Activated T-cell treated with anti-CD3 and anti-CD28 coated beads, Interleukin-2, amount 50 U/mL, for 24 hours (primary cell): ENCODE measurements at places on chromosomes 2 and 18.

DNA sequence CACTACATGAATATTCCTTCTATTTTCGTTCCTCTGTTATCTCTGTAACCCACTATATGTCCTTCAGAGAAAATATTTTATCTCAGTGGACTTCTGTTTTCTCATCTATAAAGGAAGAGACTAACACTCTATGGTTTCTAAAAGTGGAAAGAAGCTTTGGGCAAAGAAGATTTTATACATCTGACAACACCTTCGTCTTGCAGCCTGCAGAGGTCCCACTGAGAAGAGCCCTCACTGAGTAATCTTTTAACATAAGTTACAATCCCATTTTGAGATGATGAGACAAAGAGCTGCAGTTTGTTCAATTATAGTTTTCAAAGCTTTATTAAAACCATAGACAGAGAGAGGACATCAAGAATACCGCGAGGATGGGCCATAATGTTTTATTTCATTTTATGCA lies 28.7 kb downstream of the XIRP2 start:
- H3K4me3 ChIP-seq: no peak overlapping the region
- H3K4me1 ChIP-seq: no peaks in the 10 kb centered on the region
- H3K27me3 ChIP-seq: no peaks in the 10 kb centered on the region
- no peak overlapping the region for H3K27ac ChIP-seq
- H3K36me3 ChIP-seq: no peaks in the 10 kb centered on the region

DNA sequence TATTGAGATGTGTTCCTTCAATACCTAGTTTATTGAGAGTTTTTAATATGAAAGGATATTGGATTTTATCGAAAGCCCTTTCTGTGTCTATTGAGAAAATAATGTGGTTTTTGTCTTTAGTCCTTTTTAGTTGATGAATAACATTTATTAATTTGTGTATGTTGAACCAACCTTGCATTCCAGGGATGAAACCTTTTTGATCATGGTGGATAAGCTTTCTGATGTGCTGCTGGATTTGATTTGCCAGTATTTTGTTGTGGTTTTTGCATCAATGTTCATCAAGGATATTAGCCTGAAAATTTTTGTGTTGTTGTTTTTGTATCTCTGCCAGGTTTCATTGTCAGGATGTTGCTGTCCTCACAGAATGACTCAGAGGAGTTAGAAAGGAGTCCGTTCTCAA lies 1710.4 kb downstream of the SUCLG1 start:
- H3K27ac ChIP-seq: no peak overlapping the region
- H3K27me3 ChIP-seq: no peaks in the 10 kb centered on the region
- H3K36me3 ChIP-seq: no peaks in the 10 kb centered on the region
- H3K4me3 ChIP-seq: no peak overlapping the region
- DNase-seq: no peak

- H3K27me3 ChIP-seq: peaks cover 10% of the 10 kb centered on the region
- no peak for DNase-seq
- no peak overlapping the region for H3K4me3 ChIP-seq
- H3K27ac ChIP-seq: no peak overlapping the region
Measured at GRCh38 chr2:64854773-64855237, 134.4 kb upstream of the SLC1A4 start.

DNA sequence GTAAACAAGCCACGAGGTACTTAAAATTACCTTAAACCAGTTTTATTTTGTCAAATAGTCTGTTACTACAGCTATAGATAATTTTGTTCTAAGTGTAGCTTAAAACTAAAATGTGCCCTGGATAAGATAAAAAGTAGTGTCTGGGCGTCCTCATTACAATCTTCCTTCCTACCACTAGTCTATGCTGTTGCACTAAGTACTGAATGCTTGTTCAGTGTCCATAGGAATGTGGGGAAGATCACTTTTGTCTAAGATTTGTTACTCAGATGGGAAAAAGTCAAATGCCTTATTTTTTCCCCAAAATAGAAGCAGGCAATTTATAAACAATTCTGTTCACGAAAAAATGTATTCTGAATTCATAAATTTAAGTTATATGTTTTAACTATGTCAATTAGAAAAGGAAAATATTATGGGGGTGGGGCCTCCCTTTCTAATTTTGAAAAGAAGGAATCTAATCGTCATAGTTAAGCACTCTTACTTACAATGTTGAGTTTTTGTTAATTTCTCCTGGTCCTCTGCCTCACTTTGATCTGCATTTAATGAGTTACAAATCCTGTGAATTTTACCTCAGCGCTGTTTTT lies 140.4 kb upstream of the VRK2 start:
- no peak overlapping the region for H3K27ac ChIP-seq
- no peaks in the 10 kb centered on the region for H3K27me3 ChIP-seq
- no peaks in the 10 kb centered on the region for H3K36me3 ChIP-seq
- no peak for DNase-seq

- H3K27ac ChIP-seq: no peak overlapping the region
- no peaks in the 10 kb centered on the region for H3K36me3 ChIP-seq
- H3K4me1 ChIP-seq: peaks cover 4% of the 10 kb centered on the region
Measured at GRCh38 chr2:112474844-112475486, 7.0 kb upstream of the TTL start.

GRCh38 chr18:39701839-39702238 lies 2136.2 kb upstream of the CELF4 start:
- no peaks in the 10 kb centered on the region for H3K27me3 ChIP-seq
- no peak for DNase-seq
- no peaks in the 10 kb centered on the region for H3K36me3 ChIP-seq
- H3K4me3 ChIP-seq: no peak overlapping the region

DNA sequence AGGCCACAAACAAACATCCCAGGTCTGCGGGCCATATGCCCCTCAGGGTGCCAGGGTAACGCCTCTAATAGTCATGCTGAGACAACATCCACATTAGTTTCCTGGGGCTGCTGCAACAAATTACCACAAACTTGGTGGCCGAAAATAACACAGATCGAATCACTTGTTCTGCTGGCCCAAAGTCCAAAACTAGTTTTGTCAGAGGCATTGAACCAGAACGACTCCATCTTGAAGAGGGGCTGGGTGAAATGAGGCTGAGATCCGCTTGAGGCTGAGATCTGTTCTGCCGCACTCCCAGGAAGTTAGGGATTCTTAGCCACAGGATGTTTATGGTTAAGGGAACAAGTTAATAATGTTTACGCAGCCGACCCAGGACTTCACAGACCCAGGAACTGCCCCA lies 66.7 kb downstream of the COPS8 start:
- H3K4me3 ChIP-seq: no peak overlapping the region
- peaks cover 57% of the 10 kb centered on the region for H3K4me1 ChIP-seq
- H3K36me3 ChIP-seq: peaks cover 3% of the 10 kb centered on the region
- peaks cover 10% of the 10 kb centered on the region for H3K27me3 ChIP-seq
- H3K27ac ChIP-seq: no peak overlapping the region

GRCh38 chr2:43343573-43344304 lies 117.3 kb upstream of the ZFP36L2 start:
- no peaks in the 10 kb centered on the region for H3K4me1 ChIP-seq
- no peak for DNase-seq
- no peak overlapping the region for H3K4me3 ChIP-seq

DNA sequence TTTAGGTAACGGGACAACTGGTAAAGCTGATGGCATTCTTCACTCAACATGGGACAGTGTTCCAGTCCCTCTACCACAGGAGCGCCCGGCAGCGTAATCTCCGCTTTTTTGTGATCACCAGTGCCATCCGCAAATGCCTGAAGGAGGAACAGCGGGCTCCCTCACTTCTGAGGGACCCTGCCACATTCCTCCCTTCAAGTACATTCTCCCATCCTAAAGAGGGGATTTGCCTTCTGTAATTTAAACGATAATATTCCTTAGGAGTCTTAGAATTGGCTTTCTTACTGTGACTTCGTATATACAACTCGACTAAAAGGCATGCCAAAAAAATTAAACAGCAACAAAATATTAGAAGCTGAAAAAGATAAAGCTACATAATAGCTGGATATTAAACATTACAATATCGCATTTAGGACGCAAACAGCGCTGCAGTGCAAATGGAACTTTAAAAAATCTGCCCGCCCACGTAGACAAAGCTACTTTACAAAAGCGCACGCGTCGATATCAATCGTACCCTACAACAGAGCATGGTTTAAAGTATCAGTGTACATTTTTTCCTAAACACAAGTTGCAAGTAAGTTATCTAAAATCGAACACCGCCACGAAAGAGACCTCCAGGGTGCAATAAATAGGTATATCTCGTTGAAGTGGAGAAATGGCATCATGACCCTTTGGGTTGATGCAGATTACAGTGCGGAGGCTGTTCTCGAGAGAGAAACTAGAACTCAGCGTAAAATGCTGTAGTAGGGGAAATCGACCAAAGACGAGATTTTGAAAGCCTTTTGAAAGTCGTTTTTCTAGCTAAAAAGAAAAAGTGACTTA lies 2.3 kb upstream of the VSNL1 start:
- peaks cover 5% of the 10 kb centered on the region for H3K4me1 ChIP-seq
- no peak for DNase-seq
- no peak overlapping the region for H3K4me3 ChIP-seq
- peaks cover 60% of the 10 kb centered on the region for H3K27me3 ChIP-seq
- H3K27ac ChIP-seq: no peak overlapping the region
- H3K36me3 ChIP-seq: no peaks in the 10 kb centered on the region

DNA sequence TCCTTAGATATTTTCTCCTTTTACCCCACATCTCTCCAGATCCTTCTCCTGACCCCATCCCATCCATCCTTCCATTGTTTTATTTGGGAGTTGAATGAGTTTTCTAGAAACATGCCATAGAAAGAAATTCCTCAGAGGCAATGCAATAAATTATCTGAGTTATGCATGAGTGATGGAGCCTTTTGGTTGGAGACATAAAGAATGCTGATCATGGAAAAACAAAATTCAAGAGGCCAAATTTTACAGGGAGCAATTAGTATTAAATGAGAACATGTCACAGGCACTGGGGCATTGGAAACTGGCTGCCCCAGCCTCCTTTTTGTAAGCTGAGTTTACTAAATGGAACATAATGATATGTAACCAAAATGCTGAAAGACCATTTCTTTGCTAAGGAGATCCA lies 74.2 kb upstream of the LCLAT1 start:
- peaks cover 42% of the 10 kb centered on the region for H3K4me1 ChIP-seq
- H3K27ac ChIP-seq: peak overlapping the region; percentile 78
- no peak overlapping the region for H3K4me3 ChIP-seq
- no peaks in the 10 kb centered on the region for H3K27me3 ChIP-seq

- peaks cover 1% of the 10 kb centered on the region for H3K4me1 ChIP-seq
- no peak for DNase-seq
- H3K4me3 ChIP-seq: no peak overlapping the region
- peaks cover 56% of the 10 kb centered on the region for H3K36me3 ChIP-seq
Measured at GRCh38 chr2:43469094-43469493, 126.7 kb downstream of the THADA start.
